ENCODE measurements at places on chromosomes 12 and 14.

GRCh38 chr12:52813885-52814709 lies at the start of gene KRT4:
Gene KRT4, minus strand, starts transcription at chr12:52814116. Its CDS starts 58 bp downstream, at chr12:52814058.
- no peak for DNase-seq

- no peak for DNase-seq
Observed at GRCh38 chr14:89067293-89067972, 243.0 kb downstream of the TTC8 start.

DNA sequence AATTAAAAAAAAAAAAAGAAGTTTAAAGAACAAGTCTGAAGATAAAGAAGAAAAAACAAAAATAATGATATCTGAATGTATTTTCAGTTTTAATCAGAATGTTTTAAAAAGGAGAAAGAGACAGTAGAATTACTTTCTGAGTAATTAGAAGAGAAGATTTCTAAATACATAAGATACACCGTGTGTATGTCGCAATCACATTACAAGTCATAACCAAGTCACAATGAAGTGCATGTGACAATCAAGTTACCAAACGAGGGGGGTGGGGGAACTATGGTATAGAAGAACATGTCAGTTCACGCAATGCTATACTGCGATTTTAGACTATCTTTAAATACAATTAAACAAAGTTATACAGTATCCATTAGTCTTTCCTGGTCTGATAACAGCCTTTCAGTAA lies 1464.1 kb upstream of the FLRT2 start:
- no peak for DNase-seq

DNA sequence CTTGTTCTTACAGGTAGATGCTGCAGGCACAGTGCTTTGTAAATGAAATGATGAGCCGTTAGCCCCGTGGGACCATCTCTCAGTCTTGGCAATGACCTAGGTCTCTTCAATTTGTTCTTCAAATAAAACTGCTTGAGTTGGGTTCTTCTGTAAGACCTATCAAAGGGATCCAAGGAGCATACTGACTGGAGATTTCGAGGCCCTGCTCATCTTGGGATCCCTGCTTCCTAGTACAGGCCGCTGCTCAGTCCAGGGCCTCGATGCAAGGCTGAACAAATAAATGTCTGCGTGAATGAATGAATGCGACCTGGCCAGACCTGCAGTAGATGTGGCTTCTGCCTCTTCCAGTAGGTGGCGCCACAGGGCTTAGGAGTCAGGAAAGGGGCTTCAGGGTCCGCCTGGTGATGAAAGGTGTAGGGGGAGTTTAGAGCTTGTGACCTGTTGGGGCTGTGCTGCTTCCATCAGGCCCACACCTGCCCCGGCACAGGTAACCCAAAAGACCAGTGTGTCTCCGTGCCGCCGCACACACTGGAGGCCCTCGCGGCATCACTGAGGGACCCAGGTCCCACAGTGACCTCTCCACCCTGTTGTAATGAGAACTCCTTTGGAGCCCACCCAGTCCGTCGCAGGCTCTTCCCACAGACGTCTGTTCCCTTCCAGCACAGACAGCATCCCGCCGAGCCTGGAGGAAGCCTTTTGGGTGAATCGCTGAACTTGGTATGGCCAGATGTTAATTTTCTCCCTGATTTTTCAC lies 4.4 kb downstream of the CACNA1C start:
- DNase-seq: no peak

GRCh38 chr12:52741375-52742195 lies 35.6 kb downstream of the KRT76 start:
- no peak for DNase-seq

GRCh38 chr14:95282354-95282985 lies 37.2 kb downstream of the CLMN start:
- DNase-seq: no peak

DNA sequence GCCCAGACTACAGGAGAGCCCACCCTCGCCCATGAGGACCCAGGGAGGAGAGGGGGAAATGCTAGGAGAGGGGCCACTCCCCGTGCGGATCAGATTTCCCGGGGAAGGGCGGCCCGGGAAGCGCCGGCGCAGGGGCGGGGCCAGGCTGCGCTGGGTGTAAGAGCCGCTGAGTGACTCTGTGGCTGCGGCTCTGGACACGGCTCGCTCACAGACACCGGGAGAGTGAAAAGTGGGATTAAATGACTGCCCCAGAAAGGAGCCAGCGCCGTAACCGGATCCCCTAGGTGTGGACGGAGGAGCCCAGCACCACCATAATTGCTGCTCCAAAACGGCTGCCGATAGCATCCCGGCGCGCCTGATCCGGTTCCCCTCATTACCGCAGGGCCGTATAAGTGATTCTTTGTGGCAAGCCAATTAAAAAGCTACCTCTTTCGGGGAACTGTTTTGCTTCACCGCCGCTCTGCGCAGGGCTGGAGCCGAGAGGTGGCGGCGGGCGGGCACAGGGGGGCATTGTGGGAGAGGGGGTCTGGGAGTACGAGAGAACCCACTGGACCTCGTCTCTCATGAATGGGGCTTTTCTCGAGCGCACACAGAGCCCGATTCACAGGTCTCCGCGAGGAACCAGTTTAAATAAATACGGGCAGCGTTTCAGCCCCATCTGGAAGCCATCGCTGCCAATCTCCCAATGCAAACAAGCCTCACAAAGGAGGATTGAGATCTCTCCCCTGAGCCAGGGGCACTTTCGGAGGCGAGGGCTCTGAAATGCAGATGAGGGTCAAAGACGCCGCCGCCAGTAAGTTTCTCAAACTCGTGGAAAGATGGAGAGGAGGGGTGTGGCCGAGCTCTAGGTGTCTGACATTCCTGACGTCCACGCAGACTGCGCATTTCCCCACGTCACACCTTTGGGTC lies 2.5 kb downstream of the COL2A1 start:
- DNase-seq: no peak

GRCh38 chr12:107767466-107767865 lies 6.5 kb upstream of the PRDM4 start:
- no peak for DNase-seq

DNA sequence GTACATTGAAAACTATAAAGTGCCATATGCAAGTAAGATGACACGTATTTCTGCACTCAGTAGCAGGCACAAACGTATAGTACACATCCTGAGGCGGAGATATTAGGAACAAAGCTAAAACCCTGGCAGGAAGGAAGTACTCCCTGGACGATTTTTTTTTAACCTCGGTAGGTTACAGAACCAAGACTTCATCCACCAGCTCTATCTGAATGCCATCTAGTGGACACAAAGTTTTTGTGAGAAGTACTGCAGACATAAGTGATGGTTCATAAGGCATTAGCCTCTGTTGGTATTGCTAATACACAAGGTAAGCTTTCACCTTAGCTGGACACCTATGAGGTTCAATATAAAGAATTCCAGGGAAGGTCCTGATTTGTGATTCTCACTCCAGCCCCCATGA lies 83.0 kb upstream of the CCDC196 start:
- no peak for DNase-seq

- peak; percentile 20 for DNase-seq
Observed at GRCh38 chr12:2891240-2892053, 756 bp downstream of the TULP3 start.

GRCh38 chr14:76133103-76133502 lies 18.6 kb upstream of the GPATCH2L start:
- DNase-seq: no peak

- DNase-seq: peak; percentile 44
Observed at GRCh38 chr12:49264466-49264872, 413 bp upstream of the TUBA1C start.

DNA sequence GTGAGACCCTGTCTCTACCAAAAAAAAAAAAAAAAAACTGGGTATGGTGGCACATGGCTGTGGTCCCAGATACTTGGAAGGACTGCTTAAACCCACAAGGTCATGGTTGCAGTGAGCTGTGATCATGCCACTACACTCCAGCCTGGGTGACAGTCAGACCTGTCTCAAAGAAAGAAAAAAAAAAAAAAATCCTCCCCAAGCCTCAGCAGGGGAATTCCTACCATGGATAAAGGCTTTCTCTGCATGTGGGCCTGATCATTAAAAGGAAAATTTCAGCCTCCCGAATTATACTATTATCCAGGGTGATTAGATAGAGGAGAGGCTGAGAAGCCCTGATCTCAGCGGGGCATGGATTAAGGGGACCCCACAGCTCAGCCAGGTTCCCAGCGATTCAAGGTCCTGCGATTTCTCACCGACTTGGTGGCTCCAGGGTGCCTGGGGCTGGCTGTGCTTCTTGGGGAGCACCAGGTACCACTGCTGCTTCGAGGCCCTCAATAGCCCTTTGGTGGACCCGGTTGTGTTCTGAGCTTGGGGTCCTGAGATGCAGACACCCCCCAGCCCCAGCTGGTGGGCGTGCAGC lies 5.6 kb downstream of the SH2B3 start:
- no peak for DNase-seq

- no peak for DNase-seq
Observed at GRCh38 chr12:574475-575128, 88.6 kb downstream of the NINJ2 start.

DNA sequence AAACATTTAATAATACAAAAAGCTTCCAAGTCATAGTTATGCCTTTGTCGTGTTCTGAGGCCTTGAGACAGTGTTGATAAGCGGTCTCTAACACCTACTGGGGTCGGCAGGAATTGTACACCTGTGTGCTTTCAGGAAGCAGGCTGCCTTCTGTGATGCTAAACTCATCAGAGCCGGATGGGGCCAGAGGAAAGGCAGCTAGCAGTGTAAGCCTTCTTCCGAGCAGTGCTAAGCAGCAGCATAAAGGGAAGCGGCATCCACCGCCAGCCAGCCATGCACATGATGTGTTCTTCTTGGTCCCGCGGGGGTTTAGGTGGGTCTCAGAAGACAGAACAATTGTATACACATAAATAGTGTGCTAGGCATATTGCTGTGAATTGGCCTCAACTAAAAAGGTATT lies 159.3 kb downstream of the SLC15A4 start:
- DNase-seq: no peak

GRCh38 chr12:630656-631632 lies 32.3 kb downstream of the NINJ2 start:
- DNase-seq: peak; percentile 75

DNA sequence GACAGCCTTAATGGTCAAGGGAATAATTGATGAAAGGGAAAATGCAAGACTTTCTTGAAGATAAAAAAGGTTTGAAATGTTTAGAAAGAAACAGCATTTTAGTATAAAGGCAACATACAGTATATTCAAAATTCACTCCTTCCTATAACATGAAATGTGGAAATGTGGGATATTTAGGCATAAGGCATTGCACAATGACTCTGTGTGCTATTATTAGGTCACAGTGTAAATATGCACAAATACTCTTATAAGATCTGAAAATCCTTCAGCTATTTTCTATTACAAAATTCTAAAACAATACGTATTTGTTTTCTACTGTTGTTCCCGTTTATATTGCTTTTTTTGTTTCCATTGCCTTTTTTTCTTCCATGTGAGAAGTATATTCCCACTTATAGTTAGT lies 127.7 kb downstream of the SLC16A7 start:
- DNase-seq: no peak

DNA sequence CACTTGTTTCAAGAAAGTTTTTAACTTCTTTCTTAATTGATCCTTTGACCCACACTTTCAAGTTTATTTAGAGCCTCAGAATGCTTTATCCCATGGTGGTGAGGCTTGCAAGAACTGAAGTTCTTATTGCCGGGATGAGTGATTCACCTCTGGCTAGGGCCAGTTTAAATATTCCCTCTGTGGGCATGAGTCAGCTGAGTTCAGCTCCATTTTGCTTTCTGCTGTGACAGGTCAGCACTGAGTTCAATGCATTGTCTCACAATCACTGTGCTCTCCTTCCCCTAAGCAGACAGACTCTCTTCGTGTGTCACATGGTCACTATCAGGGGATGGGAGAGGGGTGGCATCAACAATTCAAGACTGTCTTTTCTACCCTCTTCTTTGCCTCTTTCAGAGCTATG lies 514.6 kb upstream of the FBXO33 start:
- no peak for DNase-seq

GRCh38 chr12:42732908-42733411 lies 143.4 kb upstream of the PRICKLE1 start:
- DNase-seq: no peak

DNA sequence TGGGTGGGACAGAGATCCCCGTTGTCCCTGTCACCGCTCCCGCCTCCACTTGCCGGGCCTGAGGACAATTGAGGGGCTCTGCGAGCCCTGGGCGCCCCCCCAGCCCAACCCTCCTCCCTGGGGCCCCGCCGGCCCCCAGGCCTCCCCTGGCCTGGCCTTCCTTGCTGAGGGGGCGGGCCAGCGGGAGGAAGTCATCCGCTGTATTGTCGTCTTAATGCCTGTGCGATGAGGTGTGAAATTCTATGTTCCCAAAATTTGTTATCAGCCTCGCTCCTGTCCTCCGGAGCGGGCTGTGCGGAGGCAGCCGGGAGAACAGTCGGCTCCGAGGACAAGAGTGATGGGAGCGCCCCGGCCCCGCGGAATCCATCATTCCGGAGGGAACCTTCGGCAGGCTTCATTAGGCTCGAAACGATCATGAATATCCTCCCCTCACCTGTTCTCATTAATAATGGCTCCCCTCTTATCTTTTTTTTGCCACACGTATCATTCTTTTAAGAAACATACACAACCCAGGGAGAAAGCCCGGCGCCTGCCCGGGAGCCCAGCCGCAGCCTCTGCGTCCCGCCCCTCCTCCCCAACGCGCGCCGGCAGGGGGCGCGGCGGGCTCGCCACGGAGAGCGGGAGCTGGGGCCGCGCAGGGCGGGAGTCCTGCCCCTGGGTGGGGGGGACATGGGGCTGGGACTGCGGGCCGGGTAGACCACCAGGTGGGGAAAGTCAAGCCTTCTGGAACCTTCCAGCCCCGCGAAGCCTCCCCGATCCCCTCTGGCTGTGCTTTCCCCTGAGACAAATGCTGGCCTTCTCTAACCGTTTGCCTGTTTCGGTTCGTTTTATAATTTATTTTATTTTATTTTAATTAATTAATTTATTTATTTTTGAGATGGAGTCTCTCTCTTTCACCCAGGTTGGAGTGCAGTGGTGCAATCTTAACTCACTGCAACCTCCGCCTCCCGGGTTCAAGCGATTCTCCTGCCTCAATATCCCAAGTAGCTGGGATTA lies 17.1 kb upstream of the DLK1 start:
- peak; percentile 31 for DNase-seq

DNA sequence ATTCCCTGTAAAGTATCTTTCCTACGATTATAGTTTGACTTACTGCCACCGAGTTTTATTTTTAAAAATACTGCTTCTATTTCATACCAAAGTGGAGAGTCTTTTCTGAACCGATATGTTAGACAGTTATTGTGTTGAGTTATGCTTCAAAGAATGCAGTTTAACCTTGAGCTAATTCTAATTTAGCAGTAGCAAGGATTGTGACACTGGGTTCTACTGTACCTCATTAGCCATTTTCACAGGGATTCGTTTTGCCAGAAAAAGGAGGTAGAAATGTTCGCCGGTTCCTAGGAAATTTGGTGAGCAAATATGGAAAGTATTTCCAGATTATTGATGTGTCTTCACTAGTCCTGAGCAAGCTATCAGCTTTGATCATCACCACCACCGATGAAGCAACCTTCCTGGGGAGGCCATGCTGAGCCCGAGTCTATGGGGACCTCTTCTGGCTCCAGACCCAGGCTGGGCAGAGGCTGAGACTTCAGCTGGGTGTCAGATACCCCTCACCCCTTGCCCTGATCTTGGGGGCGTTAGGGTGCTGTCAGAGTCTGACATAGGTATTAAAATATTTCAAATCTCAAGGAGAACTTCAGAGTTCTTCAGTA lies 13.6 kb downstream of the GLRX5 start:
- DNase-seq: no peak

Measured in T-helper 17 cell (primary cell).